NCI-H1048 (cell line): ENCODE measurements at places on chromosomes 1 and 21.

- DNase-seq, result no peak
Observed at GRCh38 chr1:206005234-206005633, 2.0 kb upstream of the RAB7B start.

- no peak for DNase-seq
Observed at GRCh38 chr1:38371505-38371844, 324.9 kb upstream of the POU3F1 start.

DNA sequence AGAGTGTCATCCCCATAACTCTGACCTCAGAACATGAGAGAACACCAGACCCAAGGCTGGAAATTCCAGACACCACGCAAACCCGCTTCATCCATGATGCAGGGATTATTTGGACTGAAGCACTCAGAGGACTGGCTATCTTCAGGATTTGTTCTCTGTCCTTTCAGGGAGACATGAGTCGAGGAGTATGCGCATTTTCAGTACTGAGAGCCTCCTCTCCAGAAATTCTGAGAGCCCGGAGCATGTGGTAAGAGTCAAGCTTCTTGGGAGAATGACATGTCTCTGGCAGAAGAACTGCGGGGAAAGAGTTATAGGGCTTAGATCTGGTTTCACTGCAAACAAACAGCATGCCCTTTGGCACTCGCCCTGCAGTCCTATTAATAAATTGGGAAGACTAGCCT, 6.9 kb downstream of the LAX1 start:
- DNase-seq, result no peak

- DNase-seq, result no peak
Observed at GRCh38 chr1:203525685-203526084, 31.7 kb downstream of the OPTC start.

- DNase-seq, result no peak
Observed at GRCh38 chr1:242431786-242432185, 92.7 kb downstream of the PLD5 start.

GRCh38 chr1:193549081-193549480, 362.7 kb upstream of the B3GALT2 start:
- no peak for DNase-seq

DNA sequence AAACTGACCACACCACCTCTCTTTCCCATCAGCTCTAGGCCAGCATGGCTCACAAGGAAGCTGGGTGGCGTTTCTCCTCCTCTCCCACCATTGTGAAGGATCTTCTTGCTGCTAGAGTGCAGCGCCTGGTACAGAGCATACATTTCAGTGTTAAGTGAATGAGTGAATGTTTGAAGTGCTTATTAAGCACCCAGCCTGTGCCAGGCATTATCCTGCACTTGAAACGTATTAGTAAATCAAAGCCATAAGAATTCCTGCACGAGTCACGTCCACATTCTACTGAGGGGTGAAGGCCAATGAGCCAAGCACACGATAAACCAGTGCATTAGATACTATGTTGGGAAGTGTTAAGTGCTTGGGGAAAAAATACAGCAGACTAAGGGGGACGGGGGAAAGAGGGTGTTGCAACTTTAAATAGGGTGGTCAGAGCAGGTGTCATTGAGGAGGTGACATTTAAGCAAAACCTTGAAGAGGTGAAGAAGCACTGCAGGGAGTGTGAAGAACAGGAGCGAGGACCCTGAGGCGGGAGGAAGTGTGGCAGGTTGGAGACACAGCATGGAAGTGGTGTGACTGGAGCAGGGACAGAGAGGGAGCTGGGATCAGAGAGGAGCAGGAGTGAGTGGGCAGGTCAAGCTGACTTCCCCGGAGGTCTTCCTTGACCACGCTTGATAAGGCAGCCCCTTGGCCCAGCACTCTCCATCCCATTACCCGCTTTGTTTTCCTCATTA, 48.5 kb upstream of the LRRN2 start:
- no peak for DNase-seq

GRCh38 chr1:154095456-154096060, 59.3 kb downstream of the NUP210L start:
- DNase-seq, result no peak

DNA sequence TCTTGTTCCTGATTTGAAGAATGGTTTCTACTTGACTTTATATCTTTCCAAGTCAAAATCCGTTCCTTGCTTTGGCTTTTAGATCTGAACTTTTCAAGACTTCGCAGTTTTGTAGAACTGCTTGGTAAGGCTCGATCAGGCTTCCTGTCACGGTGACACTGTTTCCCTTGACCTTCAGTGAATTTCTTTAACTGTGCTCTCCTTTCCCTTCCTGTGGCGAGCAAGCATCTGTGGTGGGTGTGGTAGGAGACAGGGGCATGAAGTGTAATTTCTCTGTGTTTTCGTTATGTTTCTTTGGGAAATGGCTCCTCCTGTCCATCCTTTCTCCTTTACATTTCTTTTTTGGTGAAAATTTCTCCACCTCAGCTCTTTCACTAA, 10.4 kb downstream of the STYXL2 start:
- DNase-seq, result no peak

- no peak for DNase-seq
Observed at GRCh38 chr1:180262628-180263488, 32.8 kb downstream of the LHX4 start.

- no peak for DNase-seq
Observed at GRCh38 chr1:33903210-33903589, 39.3 kb downstream of the HMGB4 start.

DNA sequence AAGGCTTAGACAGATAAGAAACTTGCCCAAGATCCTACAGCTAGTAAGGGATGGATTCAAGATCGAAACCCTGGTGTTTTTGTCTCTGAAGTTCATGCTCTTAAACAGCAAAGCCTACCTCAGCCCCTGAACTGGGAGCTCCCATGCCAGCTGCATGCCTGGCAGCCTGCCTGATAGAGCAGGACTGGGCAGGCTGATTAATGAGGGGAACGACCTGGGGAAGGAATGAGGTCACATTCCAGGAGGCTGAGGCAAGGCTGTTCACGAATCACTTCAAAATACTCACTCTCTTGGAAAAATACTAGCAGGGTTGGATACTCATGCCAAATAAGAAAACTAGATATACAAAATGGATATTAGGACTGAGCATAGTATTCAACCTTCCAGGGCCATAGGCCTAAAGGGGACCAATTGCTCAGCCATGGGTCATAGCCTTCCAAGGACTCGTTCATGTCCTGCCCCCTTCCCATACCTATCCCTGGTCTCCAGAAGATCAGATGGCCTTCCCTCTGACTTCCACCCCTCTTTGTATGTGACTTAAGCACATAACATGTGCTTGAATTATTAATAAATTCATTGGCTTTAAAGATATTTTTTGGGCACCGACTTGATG, 15.6 kb upstream of the TACSTD2 start:
- DNase-seq, result no peak

DNA sequence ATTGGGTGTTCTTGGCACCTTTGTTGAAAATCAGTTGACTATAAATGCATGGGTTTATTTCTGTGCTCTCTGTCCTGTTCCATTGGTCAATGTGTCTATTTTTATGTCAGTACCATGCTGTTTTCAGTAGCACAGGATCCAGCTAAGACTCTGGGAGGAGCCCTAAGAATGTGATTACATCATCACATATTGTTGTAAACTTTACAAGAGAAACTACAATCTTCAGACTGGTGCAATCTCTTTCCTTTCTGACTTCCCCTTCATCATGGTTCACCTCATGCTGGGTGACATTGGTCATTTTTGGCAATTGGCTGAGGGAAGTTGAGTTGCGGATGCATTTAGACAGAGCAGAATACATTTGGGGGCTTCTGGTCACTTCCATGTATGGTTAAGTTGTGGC, 88.4 kb downstream of the C21orf91 start:
- no peak for DNase-seq

- DNase-seq, result peak; percentile 46
Observed at GRCh38 chr1:185566995-185567394, 167.2 kb upstream of the HMCN1 start.

DNA sequence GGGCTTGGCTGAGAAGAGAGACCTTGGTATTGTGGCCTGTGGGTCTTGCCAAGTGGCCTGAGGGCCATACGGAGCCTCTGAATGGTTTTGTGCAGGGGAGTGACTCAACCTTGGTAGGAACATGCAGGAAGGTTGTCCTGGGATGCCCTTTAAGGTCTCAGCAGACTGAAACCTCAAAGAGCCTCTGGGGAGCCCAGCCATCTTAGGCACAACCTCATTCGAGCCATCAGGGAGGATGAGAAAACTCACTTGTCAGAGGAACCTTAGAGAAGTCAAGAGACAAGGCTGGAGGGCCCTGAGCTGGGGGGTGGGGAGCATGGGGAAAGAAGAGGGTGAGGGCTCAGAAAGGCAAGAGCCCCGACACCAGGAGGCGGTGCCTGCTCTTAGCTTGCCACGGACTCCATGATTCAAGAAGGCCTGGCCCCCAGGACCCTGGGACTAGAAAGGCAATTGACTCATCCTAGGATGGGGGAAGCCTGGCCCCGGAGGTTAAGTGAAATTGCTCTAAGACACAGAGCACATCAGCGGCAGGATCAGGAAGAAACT, 13.0 kb downstream of the IFI6 start:
- no peak for DNase-seq

DNA sequence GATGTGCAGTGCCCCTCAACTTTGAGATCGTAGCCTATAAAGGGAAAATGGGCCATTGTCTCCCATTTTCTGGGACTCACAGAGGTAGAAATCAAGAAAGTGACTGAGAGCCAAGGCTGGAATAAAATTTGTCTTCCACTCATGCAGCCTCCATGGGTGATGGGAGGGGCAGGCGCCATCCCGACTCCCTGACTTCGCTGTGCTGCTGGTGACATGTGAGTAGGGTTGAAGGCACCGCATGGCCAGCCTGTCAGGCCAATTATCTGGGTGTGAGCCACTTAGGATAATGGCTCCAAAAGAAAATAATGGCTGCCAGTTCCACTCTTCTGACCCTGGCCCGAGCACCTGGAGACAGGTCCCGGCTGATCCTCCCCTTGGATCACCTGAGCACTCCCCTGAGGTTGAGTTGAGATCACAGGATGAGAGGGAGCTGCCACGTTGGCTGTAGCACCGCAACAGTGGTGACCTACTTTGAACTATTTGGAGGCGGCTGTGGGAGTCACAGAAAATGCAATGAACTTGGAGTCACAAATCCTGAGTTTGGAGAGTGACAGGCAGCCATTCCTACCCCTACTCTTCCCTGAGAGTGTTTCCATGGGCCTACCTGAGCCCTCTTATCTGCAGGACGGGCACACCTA, 26.3 kb downstream of the CAPN9 start:
- DNase-seq, result no peak

GRCh38 chr1:209618756-209619420, 33.3 kb downstream of the LAMB3 start:
- DNase-seq, result no peak

- DNase-seq, result no peak
Observed at GRCh38 chr21:32538147-32538792, 47.1 kb downstream of the TCP10L start.

GRCh38 chr1:115771847-115772457, 3.4 kb upstream of the CASQ2 start:
- peak; percentile 61 for DNase-seq

- no peak for DNase-seq
Observed at GRCh38 chr1:202254454-202255252, 61.1 kb downstream of the LGR6 start.
